Dorsolateral prefrontal cortex (tissue), 122 donors: ENCODE measurements at places on chromosomes 7 and 10.

GRCh38 chr10:86365346-86366032 is 1.1 kb downstream of the GRID1 start:
- peak; percentile 56 for DNase-seq

- DNase-seq, result no peak
Observed at GRCh38 chr10:28734938-28735759, 57.8 kb downstream of the BAMBI start.

DNA sequence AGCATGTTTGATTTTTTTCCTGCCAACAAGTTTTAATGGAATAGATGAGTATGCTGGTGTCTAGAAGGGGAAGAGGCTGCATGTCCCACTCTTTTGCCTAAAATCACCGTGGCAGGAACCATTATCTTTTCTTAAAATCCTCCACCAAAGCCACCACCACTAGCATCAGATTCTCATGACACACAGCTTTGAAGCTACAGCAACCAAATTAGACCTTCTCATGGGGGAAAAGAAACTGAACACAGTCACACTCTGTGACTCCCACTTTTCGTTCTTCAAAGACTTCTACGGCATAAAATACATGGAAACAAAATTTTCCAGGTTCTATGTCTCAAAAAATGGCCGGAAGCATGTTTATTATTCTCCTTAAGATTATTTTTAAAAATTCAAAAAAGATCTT is 81.8 kb downstream of the SGMS1 start:
- no peak for DNase-seq

- DNase-seq, result no peak
Observed at GRCh38 chr10:452512-453426, 236.7 kb downstream of the DIP2C start.

GRCh38 chr10:78348411-78349164 is 314.9 kb downstream of the RPS24 start:
- peak; percentile 16 for DNase-seq

DNA sequence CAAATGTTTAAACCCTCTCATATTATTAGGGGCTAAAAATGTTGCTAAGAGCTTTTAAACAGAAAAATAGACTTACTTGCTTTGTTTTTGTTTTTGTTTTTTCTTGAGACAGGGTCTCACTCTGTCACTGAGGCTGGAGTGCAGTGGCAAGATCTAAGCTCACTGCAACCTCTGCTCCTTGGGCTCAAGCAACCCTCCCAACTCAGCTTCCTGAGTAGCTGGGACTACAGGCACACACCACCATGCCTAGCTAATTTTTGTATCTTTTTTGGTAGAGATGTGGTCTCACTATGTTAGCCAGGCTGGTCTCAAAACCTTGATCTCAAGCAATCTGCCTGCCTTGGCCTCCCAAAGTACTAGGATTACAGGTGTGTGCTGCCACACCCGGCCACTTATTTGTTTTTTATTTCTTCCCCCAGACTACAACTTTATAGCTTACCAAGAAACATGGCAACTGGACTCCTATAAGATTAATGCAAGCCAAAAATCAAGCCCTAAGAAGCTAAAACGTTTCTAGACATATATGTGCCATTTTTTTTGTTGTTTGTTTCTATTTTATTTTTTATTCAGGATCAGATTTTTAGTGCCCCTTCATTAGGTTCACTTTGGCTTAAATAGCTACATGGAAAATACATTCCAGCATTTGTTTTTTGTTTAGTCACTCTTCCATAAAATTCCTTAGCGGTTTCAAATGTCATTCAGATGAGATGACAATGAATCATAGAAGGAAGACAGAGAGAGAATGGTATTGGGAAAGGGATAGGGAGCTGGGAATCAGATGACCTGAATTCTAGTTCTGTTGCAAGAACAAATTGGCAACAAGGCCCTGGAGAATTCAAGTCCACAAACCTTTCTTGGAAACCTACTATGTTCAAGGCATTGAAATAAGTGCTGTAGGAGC is 163.4 kb upstream of the MKLN1 start:
- no peak for DNase-seq

DNA sequence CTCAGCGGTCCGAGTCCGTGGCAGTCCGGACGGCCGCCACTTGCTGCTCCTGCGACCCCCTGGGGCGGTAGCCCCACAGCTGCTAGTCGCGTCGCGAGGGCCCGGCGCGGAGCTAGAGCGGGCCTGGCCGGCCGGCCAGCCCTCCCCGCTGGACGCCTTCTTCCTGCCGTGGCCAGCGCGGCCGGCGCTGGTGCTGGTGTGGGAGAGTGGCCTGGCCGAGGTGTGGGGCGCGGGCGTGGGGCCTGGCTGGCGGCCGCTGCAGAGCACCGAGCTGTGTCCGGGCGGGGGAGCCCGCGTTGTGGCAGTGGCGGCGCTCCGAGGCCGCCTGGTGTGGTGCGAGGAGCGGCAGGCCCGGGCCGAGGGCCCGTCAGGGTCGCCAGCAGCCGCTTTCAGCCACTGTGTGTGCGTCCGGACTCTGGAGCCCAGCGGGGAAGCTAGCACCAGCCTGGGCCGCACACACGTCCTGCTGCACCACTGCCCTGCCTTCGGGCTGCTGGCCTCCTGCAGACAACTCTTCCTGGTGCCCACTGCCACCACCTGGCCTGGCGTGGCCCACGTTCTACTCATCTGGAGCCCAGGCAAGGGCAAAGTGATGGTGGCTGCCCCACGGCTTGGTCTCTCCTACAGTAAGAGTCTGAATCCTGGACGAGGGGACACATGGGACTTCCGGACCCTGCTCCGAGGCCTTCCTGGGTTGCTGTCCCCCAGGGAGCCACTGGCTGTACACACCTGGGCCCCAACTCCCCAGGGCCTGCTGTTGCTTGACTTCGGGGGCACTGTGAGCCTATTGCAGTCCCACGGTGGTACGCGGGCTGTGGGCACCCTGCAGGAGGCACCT is 631 bp downstream of the HPS6 start:
- no peak for DNase-seq

DNA sequence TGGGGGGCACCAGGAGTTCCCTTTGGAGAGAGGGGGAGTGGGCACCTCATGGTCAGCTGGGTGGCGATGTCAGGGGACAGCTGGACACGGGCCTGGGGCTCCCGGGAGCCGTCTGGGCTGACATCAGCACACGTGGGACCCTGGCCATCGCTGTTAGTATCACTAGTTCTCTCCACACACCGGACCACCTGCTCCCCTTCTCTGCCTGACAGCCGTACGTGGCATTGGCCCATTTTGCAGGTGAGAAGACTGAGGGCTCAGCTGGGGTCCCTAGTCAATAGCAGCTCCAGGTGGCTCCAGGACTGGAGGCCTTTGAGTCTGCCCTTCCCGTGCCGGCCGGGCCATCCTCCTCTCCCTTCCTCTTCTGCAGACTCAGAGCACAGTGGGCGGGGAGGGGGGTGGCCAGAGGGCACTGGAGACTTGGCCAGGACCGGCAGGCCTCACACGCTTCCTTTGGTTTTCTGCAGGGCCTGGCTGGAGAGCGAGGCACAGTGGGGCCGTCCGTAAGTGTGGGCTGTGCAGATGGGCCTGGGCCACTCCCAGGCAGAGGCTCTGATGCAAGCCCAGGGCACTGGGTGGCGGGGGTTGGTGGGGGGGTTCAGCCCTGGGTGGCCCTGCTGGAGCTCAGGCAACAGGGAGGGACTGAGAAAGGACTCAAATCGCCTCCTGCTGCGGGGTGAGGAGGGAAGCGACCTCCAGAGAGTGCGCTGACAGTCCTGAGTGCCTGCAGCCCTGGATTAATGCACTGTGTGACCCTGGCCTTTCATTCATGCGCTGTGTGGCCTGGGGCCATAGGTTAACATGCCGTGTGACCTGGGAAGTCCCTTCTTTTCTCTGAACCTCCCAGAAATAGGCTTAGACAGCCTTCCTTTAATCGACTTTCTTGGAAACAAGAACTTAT is 78.2 kb downstream of the MYL10 start:
- DNase-seq, result peak; percentile 11

- no peak for DNase-seq
Observed at GRCh38 chr7:132871419-132871818, 210.5 kb downstream of the CHCHD3 start.

DNA sequence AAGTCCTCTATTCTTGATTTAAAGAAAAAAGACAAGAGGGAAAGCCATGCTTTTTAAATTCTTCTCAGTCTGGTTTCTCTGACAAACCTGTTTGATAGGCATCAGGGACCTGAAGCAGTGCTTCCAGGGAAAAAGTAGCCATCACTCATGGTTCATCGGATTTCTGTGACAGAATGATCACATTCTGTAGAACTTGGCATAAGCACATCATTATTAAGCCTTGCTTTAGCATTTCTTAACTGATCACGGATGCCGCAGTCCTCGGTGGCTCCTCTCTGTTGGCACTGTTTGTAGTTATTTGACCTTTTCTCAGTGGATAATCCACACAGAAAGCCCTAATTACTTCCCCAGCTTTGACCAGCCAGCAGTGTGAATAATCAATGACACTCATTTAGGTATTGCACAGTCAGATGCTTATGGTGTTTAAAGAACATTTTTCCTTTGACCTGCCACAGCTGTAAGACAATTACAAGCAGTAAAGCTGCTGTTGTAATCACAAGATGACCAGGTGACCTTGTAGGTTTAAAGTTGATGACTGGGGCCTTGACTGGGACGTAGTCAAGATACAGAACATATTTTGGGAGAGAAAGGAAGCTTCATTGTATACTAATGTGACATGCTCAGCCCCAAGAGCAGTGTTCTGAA is 64.4 kb upstream of the SKAP2 start:
- no peak for DNase-seq
